ENCODE measurements at places on chromosomes 5 and 9.
A peak's percentile ranks its signal among the peaks of the same experiment; 100 is the strongest.

GRCh38 chr5:7845557-7845956 is 5.4 kb downstream of the CFAP90 start:
- no peak for DNase-seq

- no peak for DNase-seq
These were observed 107.3 kb upstream of the PTGER4 start for GRCh38 chr5:40572391-40572790.

DNA sequence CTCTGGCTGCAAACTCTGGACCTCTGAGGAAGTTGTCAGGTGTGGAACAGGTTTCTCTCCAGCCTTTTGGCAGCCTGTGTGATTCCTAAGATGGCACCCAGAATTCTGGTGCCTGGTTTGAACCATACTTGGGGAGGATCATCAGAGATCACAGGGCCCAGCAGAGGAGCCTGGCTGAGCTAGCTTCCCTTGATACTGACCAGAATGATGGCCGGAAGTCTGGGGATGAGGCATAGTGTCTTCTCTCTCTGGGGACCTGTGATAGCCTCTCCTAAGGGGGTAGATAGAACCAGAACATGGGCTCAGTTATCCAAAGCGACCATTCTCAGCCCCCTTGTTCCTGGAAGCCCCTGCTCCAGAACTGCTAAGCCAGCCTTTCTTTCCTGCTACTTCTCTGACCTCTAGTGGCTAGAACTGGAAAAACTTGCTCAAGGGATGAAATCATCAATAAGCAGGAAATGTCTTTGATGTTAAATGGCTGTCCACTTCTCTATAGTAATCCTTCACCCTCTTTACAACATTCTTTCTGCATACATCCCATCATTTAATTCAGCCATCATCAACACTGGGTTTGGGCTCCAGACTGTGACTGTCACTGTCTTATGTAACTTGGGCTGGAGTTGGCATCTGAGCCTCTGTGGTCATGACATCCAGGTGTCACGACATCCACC is 55.1 kb downstream of the C9orf152 start:
- DNase-seq: peak; percentile 57

- DNase-seq: peak; percentile 67
These were observed 185.4 kb downstream of the GABBR2 start for GRCh38 chr9:98523231-98523901.

DNA sequence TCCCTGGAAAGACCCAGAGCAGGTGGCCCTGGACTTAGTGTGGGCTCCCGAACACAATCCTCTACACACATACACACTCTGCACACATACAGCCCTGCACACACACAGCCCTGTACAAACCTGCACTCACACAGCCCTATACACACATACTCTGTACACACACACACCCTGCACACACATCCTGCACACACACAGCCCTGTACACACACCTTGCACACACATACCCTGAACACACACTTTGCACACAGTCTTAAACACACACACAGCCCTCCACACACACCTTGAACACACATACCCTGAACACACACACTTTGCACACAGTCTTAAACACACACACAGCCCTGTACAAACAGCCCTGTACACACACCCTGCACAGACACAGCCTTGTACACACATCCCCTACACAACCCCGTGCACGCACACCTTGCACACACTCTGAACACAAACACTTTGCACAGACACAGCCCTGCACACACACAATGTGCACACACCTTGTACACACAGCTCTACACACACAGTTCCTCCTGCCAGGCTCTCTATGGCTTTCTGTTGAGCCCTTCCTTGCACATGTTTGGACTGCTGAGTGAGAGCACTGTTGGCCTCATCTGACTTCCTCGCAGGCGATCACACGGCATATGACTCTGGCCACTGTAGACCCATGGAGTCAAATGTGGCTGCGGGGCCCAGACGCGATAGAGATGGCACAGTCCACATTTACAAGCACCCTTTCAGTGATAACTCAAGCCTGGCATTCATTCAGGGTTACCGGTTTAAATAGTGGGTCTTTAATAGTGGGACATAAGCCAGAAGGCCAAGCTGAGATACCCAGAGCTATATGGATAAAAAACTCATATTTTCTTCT is 245.7 kb upstream of the IRX1 start:
- no peak for DNase-seq

- DNase-seq: no peak
These were observed 5.3 kb downstream of the PJA2 start for GRCh38 chr5:109404428-109404960.

DNA sequence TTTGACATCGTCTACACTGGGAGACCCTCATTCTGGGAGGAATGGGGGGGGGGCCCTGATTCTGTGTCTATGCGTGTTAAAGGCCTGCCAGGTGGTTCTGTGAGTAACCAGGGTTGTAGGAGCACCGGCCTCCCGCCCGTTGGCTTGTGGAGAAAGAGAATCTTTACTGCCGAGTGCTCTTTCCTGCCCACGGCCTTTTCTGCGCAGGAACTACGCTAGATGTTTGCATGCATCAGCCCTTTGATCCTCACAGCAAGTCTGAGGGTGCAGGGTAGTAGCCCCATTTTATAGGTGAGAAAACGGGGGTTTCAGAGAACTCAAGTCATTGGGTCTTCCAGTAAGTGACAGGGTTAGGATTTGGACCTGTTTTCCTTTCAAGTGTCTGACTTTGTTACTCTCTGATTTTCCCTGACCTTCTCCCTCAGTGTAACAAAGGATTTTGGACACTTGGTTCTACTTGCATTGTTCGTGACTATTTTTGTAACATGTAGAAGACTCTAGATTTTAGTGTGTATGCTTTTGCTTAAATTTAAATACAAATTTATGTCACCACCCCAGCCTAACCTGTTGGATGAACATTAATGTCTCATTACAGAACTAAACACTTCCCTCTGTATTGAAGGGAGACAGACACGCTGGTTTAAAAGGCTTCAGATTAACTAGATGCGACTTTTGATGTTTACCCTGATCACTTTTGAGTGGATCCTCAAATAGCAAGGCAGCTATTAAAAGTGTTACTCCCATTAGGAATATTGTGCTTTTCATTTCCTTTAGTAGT is 22.0 kb downstream of the MAST4 start:
- DNase-seq: no peak

- DNase-seq: no peak
These were observed 107.0 kb downstream of the NR6A1 start for GRCh38 chr9:124664143-124664542.
